ENCODE measurements at places on chromosomes 2 and 18. TPM values are rescaled to one million over a fixed set of nuclear protein-coding genes. Genes with fewer than 3 reads are reported as not detected.
A peak's percentile ranks its signal among the peaks of the same experiment; 100 is the strongest.

- H3K4me3 ChIP-seq: peak overlapping the region; percentile 22
- no peaks in the 10 kb centered on the region for H3K36me3 ChIP-seq
- peaks cover 3% of the 10 kb centered on the region for H3K27me3 ChIP-seq
- peak overlapping the region; percentile 83 for H3K27ac ChIP-seq
- DNase-seq: peak; percentile 86
- H3K4me1 ChIP-seq: peaks cover 58% of the 10 kb centered on the region
Measured at GRCh38 chr2:240991378-240992263, 6.8 kb upstream of the SNED1 start.

DNA sequence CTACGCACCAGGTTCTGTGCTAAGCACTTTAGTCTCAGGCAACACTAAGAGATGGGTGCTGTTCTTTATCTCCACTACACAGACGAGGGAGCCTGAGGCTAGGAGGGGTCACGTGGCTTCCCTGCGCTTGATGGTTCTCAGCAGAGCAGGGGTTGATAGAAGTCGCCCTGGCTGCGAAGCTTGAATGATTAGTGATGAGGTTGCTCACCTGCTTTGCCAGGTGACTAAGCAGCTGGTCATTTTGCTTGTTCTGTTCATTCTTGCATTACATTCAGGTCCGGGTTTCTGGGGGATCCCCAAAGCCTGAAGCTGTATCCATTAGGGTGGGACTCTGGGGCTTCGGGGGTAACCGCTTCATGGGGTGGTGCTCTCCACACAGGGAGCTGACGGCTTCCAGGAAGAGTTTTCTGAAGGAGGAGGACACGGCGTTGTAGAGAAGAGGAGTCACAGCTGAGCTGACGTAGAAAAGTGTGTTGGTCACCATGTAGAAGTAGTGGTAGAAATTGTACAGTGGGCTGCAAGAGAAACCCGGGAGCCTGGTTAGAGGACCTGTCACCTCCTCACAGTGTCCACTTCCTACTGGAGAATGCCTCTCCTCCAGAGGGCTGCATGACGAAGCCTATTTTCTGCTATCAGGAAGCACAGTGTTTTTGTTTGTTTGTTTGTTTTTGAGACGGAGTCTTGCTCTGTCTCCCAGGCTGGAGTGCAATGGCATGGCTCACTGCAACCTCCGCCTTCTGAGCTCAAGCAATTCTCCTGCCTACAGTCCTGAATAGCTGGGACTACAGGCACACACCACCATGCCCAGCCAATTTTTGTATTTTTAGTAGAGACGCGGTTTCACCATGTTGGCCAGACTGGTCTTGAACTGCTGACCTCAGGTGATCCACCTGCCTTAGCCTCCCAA is 11.5 kb downstream of the NTSR2 start:
- no peaks in the 10 kb centered on the region for H3K36me3 ChIP-seq
- peaks cover 66% of the 10 kb centered on the region for H3K27me3 ChIP-seq
- no peak overlapping the region for H3K4me3 ChIP-seq
- no peak for DNase-seq
- no peaks in the 10 kb centered on the region for H3K4me1 ChIP-seq
- no peak overlapping the region for H3K27ac ChIP-seq

UGT1A5 gene
- not detected for total RNA-seq

DNA sequence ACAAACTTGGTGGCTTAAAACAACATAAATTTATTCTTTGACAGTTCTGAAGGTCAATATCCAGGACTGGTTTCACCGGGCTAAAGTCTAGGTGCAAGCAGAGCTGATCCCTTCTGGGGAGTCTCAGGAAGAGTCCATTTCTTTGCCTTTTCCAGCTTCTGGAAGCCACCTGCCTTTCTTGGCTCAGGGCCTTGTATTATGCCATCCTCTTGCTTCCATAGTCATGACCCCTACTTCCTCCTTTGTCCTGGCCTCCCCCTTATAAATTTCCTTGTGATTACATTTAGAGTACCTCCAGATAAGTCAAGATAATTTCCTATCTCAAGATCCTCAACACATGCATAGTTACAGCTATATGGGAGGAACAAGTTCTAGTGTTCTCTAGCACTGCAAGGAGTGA is 1089.5 kb downstream of the LRP1B start:
- no peak overlapping the region for H3K4me3 ChIP-seq
- DNase-seq: no peak
- no peaks in the 10 kb centered on the region for H3K36me3 ChIP-seq
- H3K27me3 ChIP-seq: no peaks in the 10 kb centered on the region
- H3K4me1 ChIP-seq: no peaks in the 10 kb centered on the region

All from left ventricle myocardium inferior (tissue), 1 donor.